ENCODE measurements at places on chromosomes 4 and X. TPM values are rescaled to one million over a fixed set of nuclear protein-coding genes. Genes with fewer than 3 reads are reported as not detected.

DNA sequence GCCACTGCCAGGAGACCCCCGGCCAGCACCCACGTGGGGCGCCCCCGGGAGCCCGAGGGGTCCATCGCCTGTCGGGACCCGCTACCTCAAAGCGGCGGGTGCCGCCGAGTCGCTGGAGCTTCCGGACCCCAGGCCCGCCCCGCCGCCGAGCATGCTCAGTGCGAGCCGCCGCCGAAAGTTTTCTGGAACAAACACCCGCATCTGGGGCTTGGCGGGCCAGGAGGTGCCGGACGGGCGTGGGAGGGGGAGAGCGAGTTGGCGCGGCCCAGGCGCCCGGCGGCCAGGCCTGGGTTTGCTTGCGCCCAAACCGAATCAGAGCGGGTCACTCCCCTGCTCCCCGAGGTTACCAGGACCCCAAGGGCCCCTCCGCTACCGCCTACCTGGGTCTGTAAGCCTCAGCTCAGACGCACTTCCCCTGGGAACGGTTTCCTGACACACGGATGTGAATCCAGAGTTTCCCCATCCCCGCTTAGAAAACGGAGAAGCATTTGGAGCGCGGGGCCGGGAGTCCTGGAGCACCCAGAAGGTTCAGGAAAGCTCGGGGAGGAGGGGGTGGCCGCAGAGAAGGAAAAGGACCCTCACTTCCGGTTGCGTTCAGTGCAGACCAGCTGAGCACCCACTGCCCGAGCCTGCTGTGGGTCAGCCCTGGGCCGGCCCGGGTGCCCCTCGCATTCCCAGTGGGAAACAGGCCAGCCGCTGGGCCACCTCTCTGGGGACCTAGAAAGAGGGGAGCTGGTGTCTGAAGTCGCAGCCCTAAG is at the start of gene EVC2:
Gene EVC2 (minus strand): TSS at position 111 of the 758 bp plus-strand sequence. CDS start 46 bp downstream, at position 65.
- peak; percentile 51 for DNase-seq
- H3K27me3 ChIP-seq: no peaks in the 10 kb centered on the region
- peaks cover 53% of the 10 kb centered on the region for H3K4me1 ChIP-seq
- H3K36me3 ChIP-seq: no peaks in the 10 kb centered on the region
- peak within 1 kb of the TSS; percentile 31 for H3K4me3 ChIP-seq

- no peak overlapping the region for H3K27ac ChIP-seq
- no peaks in the 10 kb centered on the region for H3K36me3 ChIP-seq
- no peaks in the 10 kb centered on the region for H3K4me1 ChIP-seq
Measured at GRCh38 chr4:103934178-103934789, 214.5 kb upstream of the TACR3 start.

SPOCK3 gene
- not detected for total RNA-seq

DNA sequence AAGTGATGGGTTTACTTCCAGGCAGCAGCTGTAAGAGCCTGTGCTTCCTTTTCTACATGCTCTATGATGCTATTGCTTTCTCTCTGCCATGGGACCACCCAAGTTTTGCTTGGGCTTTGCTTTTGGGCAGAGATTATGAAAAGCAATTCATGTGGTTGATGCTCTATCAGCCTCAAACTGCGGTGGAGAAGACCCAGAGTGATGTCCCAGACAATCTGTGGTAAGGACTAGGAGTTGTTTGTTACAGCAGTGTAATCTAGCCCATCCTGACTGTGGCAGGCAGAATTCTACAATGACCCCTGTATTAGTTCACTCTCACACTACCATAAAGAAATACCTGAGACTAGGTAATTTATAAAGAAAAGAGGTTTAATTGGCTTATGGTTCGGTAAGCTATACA is 9.2 kb upstream of the CYTL1 start:
- no peak overlapping the region for H3K27ac ChIP-seq
- no peaks in the 10 kb centered on the region for H3K27me3 ChIP-seq
- H3K36me3 ChIP-seq: no peaks in the 10 kb centered on the region
- H3K4me3 ChIP-seq: no peak overlapping the region
- no peak for DNase-seq
- H3K4me1 ChIP-seq: no peaks in the 10 kb centered on the region
